Activated CD4-positive, alpha-beta T cell treated with anti-CD3 and anti-CD28 coated beads, Interleukin-10, Interleukin-2, amounts not matched to agents 100 ng/mL and 50 ng/mL, durations not matched to agents 16 hours and 8 hours (primary cell): ENCODE measurements at places on chromosomes 3 and 15.

- no peak for DNase-seq
Observed at GRCh38 chr3:98855806-98856400, 45.6 kb downstream of the DCBLD2 start.

GRCh38 chr15:29917600-29918597 lies 95.6 kb upstream of the TJP1 start:
- DNase-seq, result no peak

DNA sequence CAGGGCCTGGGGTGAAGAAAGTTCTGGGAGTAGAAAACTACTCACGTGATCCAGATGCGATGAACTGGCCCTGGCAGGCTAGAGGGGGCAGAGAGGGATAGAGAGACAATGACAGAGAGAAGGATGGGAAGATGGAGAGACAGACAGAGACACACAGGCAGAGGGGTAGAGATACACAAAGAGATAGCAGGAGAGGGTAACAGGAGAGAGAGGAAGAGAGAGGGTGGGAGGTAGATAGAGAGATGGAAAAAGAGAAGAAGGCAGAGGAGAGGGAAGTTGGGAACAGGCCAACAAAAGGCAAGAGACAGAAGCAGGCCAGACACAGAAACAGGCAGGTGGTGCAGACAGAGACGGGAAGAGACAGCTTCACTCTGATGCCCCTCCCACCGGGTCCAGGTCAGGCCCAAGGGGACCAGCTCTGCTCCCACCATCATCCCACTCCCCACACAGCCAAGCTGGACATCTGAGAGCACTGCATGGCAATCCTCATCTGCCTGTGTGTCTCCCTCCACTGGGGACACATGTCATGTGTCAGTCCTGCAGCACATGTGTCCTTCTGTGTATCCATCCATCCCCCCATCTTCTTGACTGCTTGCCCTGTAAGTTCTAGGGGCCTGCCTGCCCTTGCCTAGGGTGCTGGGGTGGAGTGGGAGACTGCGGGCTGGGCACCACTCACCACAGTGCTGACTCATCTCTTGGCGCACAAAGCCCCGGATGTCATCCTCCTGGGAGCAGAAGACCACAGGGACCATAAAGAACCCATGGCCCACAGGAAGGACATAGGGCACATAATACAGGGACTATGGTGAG lies 2.2 kb upstream of the UCN2 start:
- peak; percentile 39 for DNase-seq

GRCh38 chr3:140699516-140700231 lies 21.8 kb downstream of the TRIM42 start:
- DNase-seq, result no peak

DNA sequence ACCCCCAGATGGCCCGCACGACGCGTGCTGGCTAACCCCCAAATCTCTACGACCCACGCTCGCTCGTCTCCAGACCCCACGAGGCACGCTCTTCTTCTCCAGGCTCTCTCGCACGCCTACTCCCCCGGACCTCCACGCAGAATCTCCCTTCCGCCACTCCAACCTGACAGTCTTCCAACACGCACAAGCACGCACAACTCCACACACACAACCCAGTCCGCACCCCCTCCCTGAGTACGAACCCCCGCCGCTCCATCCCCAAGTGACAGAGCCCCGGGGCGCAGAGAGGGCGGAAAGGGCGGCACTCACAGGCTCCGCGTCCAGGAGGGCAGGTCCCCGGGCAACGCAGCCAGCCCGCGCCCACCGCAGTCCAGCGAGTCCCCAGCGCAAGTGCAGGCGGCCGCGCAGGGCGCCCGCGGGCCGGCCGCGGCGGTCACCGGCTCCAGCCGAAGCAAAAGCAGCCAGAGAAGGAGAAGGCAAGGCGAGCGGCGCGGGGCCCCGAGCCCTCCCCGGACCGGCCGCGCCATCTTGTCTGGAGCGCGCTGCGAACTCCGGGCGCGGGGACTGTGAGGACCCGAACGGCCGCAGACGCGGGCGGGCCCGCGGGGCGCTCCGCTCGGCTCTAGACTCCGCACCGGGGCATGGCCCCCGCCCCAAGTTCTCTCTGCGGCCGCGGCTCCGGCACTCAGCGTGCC lies 794 bp downstream of the LRIG1 start:
- peak; percentile 42 for DNase-seq
